ENCODE measurements at places on chromosomes 6 and 20.

DNA sequence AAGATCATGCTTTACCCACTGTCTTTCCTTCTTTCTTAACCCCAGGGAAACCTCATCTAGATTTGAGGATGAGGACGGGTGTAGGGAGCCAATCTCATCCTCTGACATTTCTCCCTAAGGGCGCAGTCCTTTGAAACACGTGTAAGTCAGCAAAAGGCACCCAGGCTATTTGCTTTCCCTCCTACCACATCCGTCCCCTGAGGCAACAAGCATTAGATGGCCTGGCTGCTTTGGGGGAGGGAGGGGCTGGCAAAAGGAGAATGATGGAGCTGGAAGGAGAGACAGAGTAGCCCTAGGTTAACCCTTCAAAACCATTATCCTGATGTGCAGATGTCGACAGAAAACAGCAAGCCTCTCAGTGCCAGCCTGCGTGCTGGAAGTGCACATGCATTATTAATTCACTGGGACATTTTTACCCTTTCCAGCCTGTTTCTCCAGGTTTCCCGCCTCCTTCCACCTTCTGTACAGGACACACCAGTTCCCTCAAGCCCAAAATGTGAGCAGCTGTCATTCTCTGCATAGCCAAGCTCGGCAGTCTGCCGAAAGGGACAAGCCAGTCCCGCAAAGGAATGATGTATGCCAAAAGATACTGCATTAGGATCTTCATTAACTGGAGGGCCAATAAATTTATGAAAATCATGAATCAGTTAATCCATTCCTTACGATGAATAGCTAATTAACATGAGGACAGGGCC, 547.2 kb downstream of the CD83 start:
- DNase-seq = no peak

- no peak for DNase-seq
Observed at GRCh38 chr20:38203337-38203980, 38.4 kb upstream of the TGM2 start.

DNA sequence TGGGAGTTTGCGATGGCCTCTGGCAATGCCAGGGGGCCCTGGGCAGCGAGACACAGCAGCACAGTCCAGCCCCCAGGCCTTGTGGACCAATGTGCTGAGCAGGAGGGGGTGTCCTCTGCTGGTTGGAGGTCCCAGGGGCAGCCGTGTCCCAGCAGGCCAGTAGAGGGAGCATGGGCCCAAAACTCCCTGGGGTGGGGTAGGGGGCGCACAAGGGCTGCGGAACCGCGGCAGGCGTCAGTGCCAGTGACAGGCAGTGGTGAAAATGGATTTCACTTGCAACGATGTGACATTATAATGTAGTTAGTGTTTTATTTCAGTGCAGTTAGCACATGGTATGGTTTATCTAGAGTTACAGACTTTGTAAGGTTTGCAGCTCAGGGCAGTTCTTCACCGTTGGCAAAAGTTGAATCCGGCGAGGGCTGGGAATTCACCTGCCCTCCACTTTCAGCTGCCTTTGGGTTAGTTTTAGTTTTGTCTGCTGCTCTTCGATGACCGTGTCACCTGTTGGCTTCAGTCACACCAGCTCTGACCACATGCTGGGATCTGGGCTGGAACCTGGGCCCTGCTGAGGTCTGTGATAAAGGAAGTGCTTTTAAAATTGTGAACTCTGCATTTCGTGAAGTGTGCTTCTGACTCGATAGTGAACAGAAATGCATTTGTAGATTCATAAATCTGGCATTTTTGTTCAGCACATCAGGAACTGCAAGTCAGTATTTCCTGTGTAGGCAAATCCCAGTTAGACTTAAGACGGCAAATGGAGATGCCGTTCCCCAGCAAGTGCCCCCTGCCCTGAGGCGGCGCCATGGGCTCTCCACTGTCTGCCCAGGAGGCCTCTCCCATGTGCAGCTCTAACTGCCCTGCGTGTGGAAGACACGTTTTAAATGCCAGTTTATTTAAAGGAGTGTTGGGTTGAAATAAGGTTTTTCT, 46.8 kb downstream of the PYGB start:
- DNase-seq = peak; percentile 61

DNA sequence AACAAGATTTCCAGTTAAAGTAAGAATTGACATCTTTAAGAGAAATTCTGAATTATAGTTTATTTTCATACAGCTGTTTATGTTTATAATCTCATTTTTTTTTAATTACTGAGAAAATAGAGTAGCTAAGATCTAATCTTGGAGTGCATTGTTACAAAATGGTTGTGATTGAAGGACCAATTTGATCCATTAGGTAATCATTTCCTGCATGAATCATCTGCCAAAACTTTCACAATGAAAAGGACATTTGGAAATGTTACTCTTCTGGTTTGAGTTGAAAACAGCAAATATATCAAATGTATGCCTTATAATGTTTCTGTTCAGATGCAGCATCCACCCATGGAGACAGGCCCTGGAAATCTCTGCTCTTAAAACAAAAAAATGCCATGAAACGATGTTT, 19.0 kb downstream of the TUBB2A start:
- no peak for DNase-seq

DNA sequence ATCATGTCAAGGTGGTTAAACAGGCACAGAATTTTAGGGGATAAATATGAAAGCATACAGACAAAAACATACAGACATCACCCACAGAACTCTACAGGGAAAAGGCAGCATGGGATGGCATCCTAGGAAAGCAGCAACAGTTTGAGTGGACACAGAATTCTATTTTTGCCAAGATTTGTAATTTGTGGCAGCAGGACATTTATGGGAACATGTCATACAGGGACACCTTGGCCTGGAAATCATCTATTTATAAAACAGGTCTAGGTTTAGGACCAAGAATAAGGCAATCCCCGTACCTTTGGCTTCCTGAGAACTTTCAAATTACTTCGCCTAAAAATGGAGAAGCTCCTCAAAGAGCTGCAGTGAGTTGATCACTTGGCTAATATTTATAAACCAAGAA, 17.5 kb downstream of the ARHGAP18 start:
- no peak for DNase-seq

DNA sequence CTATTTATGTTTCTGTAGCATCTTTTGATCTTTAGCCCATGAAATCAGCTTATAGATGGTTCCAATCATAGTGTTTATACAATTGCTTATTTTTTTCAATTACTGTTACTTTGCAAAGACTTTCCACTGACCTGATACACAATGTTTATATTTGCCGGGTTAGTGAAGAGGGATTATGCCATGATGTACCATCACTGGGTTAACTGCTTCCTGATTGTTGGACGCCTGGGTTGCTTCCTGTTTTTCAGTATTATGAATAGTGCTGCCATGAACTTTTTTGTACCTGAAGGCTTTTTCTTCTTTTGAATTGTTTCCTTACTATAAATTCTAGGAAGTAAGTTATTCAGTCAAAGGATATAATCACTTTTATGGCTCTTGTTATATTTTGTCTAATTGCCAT, 6.9 kb downstream of the MANBAL start:
- no peak for DNase-seq

DNA sequence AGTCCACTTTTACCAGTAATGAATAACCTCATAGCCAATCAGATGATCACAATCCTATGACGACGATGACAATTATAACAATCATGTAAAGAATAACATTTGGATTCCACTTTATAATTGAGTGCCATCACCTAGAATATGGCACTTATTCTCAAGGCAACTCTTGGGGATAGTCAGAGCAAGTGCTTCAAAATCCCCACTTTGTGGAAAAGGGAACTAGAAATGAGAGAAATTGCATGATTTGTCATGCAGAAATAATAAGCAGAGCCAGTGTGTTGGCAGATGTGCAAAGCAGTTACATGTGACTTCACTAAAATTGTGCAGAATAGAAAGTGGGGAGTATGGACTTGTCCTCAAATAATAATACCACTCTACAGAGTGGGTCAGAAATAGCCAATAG, 41.3 kb downstream of the FRK start:
- no peak for DNase-seq

GRCh38 chr20:36472637-36473090, 68.7 kb upstream of the MYL9 start:
- DNase-seq = no peak

DNA sequence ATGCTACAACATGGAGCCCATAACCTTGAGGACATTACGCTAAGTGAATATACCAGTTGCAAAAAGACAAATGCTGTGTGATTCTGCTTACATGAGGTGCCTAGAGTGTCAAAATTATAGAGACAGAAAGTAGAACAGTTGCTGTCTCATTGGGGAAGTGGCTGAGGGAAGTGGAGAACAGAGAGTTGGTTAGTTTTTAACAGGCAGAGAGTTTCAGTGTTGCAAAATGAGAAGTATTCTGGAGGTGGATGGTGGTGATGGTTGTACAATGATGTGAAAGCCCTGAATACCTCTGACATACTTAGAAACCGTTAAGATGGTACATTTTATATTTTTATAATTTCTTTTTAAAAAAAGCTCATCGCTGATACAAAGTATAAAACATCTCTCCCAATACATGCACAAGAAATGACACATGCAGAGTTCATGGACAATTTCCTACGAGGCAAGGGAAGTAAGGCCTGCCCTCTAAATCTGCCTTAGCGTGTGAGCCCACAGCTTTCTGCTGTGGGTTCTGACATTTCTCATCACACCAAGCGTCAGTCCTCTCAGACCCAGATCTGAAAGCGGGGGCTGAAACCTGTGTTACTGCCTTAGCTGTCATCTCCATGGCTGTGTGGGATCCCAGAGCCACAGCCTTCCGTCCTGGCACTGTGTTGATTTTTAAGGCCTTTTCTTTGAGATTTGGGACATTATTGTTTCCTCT, 126.0 kb downstream of the RNASET2 start:
- DNase-seq = no peak

GRCh38 chr6:74991573-74992332, 214.1 kb downstream of the COL12A1 start:
- DNase-seq = peak; percentile 54

DNA sequence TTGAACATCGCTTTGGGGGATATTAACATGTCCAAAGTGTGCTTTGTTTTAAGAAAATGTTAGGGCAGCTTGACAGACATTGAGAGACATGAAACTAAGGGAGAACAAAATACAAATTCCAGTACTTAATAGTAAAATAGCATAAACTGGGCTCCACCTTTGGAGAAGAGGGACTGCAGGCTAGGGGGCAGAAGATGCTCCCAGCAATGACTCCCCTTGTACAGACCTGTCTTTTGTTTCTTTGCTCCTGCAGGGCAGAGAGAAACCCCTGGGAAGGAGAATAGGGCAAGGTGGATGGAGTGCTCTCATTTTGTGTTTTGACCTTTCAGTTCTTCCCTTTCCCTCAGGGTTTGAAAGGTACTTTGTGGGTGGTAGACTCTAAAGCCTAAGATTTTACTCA, 115.6 kb upstream of the PLCB4 start:
- no peak for DNase-seq

Measured in femur (tissue), 1 donor.